Globus pallidus (tissue), 1 donor: ENCODE measurements at places on chromosomes 3 and 15.
A peak's percentile ranks its signal among the peaks of the same experiment; 100 is the strongest.

- DNase-seq, result no peak
Observed at GRCh38 chr3:187700249-187700648, 2.1 kb downstream of the RTP2 start.

DNA sequence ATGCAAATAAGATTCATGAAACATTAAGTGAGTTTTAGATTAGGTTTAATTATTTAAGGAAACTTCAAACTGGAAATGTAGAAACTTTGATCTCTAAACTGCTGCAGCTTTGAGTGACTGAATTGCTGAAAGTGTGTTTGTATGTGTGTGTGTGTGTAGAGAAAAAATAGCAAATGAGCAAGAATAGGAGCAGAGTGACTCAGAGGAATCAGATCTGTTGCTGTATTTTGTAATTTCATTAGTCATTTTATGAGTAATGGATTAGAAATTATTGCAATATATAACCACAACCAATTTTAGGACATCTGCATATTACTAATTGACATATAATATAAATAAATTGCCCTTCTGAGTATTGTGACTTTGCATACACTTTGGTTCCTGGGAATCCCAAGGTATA is 52.8 kb upstream of the SLC9A9 start:
- DNase-seq, result no peak

DNA sequence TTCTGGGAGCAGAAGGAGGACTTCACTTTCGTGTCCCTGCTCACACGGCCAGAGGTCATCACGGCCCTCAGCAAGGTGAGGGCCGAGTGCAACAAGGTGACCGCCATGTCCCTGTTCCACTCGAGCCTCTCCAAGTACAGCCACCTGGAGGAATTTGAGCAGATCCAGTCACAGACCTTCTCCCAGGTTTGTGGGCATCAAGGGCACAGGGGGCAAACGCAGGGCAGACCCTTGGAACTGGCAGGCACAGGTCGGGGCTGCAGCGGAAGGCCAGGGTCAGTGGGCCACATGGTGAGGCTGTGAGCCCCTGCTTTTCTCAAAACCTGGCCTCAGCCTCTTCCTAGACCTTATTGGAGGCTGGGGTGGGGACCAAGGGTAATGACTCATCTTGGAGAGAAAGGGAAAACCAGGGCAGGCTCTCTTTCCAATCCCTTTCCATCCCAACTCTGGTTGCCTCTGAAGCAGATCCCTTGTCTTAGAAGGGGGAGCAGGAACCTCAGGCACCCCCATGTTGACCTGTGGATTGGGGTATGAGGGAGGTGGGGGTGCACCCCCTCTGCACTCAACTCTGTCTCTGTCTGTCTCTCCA is 29.5 kb downstream of the DNAH1 start:
- no peak for DNase-seq

DNA sequence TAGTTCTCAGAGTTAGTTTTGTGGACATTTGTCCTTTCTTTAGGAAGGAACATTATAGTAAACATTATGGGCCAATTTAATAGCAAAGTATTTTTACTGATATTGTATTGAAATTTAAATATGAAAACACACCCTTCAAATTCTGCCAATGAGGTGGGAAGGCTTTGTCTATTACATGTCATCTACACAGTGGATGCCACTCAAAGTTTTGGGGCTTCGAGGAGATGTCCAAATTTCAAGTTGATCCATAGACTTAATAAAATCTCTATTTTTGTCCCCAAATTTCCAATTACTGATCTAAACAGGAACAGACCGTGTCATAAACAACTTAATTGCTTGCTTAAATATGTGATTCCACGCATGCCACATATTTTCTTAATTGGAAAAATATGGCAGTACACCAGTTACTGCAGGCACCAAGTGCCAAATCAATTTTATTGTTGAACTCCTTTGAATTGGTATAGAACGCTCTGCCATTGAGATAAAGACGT is 1.7 kb downstream of the SHOX2 start:
- DNase-seq, result no peak

DNA sequence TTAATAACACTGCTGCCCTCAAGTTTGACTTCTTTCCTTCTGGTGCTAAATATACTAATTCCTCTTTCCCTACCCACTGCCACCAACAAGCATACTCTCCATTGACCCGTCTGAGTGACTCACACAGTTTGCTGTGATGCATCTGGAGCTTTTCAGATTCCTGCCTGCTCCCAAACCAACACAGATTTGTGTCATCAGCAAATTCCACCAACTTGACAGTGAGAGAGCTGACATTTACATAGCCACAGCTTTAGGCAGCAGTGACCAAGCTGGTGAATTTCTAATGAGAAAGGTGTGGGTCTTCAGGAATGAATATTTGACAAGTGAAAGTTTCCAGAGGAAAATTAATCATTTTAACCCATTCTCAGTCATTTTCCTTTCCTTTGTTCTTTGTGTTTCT is 96.5 kb upstream of the PRICKLE2 start:
- DNase-seq, result no peak

DNA sequence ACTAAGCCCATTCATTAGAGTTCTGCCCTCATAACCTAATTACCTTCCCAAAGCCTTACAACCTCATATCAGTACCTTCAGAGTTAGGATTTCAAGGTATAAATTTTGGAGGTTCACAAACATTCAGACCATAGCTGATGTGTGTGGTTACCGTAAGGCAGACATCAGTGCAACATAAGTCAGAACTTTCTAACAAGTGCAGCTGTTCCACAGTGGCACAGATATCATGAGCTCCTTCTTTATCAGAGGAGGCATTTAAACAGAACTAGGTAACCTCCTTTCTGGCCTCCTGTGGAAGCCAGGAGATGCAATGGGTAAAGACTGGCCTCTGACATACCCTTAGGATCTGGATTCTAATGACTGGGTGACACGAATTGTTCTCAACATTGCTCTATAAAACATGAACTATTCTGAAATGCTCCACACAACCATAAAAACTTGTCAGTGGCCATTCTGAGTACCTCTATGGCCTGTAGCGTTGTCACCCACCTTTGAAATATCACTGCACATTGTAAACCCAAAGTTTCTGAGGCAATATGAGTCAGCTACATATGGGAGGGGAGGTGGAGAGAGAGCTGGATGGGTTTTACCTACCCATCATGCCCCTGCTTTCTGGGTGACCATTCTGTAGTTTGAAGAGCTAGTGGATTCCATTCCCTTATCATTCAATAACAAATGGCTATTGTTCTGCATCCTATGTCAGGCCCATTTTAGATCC is 546.0 kb upstream of the TBL1XR1 start:
- no peak for DNase-seq

GRCh38 chr3:74643636-74644035 is 29.2 kb upstream of the CNTN3 start:
- DNase-seq, result peak; percentile 11

- peak; percentile 34 for DNase-seq
Observed at GRCh38 chr3:42014458-42014920, 52.6 kb upstream of the ULK4 start.

GRCh38 chr3:212432-212831 is 15.9 kb downstream of the CHL1 start:
- DNase-seq, result no peak

DNA sequence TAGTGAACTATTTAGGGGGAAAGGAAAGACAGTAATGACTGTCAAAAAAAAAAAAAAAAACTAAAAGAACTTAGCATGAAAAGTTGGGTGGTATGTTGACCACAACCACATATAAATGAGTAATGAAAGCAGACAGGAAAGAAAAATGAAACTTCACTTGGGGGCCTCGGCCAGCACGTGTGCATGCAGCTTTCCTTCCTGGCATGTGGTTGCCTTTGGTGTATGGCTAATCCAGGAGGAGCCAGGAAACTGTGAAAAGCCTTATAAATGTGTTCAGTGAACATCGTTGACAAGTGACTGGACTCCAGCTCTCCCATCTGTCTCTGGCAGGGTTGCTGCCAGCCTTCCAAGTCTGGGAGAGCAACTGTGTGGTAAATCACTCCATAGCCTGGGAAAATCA is 195.1 kb downstream of the DTWD1 start:
- no peak for DNase-seq

DNA sequence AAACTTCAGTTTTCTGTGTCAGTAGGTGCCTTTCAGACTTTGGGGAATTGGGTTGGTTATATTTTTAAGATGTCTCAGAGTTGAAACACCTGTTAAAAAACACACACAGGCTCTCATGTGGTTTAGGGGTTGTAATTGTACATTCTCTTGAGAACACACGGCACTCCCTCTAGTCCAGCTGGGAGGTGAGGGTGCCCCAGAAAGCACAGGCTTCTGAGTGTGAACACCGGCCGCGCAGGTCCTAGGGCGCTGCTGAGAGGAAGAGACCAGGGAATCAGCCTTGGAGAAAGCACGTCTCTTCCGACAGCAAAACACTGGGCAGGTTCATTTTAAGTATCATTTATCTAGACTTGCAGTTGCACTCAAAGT is 68.0 kb upstream of the RPL35A start:
- DNase-seq, result no peak

DNA sequence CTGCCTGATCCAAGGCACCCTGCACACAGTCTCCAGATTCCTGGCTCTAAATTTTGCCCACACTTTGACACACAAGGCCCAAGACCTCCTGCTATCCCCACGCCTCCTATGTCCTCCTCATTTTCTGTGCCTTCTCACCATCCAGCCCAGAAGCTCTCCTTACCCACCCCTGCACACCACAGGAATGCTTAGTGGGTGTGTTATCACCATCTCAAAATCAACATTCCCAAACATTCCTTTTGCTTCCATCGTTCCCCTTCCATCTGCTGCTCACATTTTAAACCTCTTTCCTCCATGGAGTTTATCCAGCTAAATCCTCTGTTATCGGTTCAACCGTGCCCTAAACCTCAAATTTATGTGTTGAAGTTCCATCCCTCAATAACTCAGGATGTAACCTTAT is 43.9 kb downstream of the DGKG start:
- no peak for DNase-seq

DNA sequence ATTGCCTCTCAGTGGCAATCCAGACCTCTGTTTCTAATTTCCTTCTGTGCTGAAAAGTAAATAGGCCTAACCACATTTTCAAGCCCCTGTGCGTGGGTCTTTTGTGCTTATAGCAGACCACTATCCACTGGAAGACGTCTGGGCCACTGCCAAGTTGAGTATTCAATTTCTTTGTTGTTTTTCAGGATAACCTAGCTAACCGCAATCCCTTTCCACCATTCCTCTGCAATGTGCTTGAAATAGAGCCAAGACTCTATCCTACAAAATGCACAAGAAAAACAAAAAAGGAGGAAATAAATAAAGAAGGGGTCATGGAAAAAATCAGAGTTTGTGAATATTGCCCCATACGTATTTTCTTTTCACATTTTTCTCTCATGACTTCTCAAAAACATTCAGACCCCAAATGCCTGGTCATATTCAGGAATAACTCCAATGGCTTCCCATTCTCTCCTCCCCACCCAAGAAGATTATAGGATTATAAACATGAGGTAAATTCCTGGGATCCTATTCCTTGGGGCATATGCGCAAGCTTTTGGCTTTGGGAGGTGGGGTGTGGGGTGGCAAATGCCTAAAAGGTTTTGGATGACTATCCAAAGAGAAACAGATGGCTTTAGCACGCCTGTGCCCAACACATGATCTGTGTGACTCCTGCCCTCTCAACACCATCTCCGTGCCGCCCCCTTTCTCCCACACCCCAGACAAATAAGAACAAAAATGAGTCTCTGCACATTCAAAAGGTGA is 217.9 kb upstream of the THBS1 start:
- no peak for DNase-seq

DNA sequence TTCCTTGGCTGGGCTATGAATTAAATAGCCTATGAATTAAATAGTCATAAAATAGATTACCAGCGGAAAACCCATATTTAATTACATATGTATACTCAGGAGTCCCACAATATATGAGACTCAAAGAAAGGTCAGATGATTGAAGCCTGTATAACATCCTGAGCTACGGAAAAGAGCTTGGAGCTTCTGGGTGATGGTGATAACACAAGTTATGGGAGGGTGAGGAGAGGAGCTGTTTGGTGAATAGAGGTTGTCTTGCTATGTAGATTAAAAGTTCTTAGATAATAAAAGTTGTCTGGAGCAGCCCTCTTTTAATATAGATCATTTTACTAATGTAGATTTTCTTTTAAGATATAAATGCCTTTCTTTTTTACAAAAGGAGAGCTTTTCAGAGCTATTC is 1.8 kb downstream of the PML start:
- DNase-seq, result no peak

DNA sequence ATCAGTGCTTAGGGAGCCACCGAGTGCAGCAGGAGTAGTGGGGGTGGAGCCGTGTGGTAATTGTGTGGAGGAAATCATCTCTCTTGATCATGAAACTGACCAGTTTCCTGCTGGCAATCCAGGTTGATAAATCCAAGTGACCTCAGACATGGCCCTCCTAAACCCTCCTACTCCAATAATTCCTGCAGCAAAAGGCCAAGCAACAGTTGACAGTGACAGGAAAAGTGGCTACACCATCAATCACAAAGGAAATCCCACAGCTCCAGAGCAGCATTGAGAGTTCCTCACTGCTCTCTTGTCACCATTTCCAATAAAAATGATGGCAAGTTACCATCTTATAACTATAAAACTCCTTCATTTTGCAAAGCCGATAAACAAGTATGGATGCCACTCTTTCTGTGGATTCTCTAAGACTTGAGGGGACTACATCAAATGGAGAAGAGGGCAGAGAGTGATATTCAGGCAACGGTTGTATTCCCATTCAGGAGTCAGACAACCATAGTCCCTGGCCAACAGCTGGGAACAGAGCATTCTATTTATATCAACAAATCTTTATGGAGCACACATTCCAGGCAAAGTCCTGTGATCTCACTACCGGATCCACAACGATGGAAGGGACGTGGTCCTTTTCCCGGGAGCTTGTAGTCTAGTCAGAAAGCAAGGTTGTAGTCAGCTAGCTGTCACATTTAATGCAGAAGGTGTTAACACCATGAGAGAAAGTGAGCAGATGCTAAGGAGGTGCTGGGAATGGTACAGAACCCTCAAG is 312.5 kb upstream of the CTNNB1 start:
- no peak for DNase-seq

- no peak for DNase-seq
Observed at GRCh38 chr15:25710184-25710583, 152.9 kb downstream of the ATP10A start.

GRCh38 chr3:48058091-48058490 is 41.9 kb upstream of the MAP4 start:
- DNase-seq, result no peak

GRCh38 chr3:127488141-127488672 is 102.3 kb downstream of the TPRA1 start:
- no peak for DNase-seq

DNA sequence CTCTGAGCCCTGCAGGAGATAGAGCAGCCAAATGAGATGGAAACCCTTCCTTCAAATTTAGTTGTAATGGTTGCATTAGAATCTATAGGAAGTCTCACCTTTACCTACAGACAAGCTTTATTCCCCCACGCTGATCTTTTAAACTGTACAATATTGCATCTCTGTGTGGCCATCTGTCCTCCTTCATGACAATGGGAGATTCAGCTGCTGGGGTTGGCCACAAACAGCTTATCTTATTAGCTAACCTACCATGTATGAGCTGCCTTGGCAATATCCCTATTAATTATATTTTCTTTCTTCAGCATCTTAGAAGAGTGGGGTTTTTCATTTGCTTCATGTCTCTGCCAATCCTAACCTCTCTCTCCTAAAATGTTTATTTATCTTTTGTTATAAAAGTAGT is 238.7 kb upstream of the NR2E3 start:
- DNase-seq, result no peak
